Dermis lymphatic vessel endothelial cell (primary cell): ENCODE measurements at places on chromosomes 13 and 19. TPM values are rescaled to one million over a fixed set of nuclear protein-coding genes. Genes with fewer than 3 reads are reported as not detected.

CNMD gene
- not detected in 2 replicates for total RNA-seq

PSG3 gene
- not detected in 2 replicates for total RNA-seq

FCAR gene
- total RNA-seq: not detected in 2 replicates

FFAR1 gene
- not detected in 2 replicates for total RNA-seq

FAM83E gene
- total RNA-seq: 0.22 and 0.60 TPM in 2 replicates

GIPR gene
- under 0.01 TPM in 2 replicates for total RNA-seq
